AG04449 (cell line): ENCODE measurements at places on chromosomes 2 and 18.

DNA sequence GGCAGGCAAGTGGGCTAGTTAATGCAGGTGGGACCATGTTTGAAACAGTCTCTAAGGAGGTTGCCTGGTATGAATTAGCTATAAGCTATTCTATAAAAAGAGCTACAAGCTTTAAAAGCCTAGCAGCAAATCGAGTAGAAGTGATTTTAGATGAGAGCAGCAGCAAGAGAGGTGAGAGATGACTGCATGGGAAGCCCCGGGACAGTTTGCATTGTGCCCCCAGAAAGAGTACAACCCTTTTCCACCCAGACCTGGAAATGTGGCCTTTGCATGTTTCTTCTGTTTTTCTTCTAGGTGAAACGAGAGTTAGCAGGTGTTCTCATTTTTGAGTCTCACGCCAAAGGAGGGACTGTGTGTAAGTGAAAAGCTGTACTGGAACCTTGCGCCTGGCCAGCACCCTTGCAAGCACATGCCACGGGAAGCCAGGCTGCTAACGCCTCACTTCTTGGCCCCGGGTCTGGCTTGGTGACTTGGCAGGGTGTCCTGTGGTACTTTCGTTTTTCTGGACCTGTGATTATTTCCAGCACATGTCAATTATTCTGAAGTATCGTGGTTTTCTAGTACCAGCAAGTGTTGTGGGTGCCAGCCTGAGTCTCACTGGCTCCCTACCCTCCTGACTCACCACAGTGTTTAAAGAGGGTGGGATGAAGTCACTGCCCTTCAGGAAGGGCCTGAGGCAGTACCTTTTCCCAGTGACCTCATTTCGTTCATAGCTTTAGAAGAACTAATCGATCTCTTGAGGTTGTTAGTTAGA, 90.3 kb upstream of the MAP3K20 start:
- no peak for DNase-seq

DNA sequence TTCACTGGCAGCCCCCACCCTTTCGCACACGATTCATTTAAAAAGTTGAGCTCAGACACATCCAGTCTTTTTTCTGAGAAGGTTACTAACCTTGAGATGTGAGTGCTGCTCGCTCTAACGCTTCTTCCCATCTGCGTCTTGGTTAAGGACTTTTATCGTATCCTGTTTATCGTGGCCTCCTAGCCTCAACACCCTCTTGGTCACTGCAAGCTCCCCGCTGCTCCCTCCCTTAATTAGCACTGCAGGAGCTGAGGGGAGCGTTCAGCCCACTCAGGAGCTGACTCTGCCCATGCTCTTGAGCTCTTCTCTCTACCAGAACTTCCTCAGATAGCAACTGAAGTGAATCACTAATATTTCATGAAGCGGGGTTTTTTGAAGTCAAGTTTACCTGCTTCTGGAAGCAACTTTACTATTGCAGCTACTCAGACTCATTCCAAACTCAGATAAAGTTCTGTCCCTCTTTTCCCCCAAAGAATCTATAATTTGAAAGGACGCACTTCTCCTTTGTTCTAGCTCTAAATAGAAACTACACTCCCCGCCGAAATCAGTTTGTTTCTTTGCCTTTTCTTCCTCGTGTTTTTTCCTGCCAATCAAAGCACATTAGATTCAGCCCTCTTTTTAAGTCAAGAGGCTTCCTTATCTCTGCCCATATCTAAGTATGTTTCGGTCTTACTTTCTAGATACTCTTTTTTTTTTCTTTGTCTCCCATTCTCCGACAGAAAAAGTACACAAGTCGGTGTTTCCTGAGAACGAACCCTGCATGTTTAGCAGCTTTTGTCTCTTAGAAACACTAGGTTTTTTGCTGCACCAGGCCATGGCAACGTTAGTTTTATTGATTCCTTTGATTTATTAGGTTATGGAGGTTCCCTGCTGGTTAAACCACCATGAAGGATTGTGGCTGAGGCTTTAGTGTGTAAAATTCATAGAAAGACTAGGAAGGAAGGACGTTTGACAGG, 9.3 kb upstream of the CD226 start:
- no peak for DNase-seq

DNA sequence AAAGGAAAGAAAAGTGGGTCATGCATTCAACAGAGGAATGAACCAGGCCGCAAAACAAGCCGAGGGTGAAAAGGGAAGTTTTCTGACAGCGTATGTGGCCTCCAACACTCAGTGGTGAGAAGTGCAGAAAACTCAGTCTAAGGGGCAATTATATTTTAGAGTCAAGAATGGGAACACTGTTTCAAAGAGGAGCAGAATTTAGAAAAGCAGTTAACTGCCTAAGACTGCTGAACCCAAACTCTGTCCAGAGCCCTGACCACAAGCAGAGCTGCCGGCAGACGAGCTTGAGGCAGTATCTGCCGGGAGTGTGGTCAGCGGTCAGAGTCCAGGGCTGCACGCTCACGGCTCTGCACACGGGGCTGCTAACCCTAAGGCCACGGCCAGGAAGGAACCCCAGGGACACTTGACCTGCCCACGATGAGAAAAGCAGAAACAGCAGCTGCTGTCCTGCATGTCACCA, 347.0 kb upstream of the ID2 start:
- DNase-seq: no peak

DNA sequence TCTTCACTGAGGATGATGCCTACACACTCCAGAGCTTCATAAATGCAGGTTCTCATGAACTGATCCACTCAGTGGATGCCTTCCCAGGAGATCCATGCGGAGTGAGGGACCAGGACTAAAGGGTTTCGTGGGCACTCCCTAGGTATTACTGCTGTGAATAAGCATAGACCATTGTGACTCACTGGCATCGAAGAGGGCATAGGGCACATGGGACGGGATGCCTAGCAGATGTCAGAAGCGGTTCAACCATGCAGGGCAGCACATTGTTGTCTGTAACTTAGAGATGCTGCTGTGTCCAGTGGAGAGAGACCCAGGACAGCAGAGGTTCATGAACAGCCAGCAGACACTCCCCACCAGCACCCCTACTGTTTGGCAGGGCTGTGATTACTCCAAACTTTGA, 17.2 kb downstream of the GKN2 start:
- no peak for DNase-seq
